ENCODE measurements at places on chromosomes 6 and 20.

DNA sequence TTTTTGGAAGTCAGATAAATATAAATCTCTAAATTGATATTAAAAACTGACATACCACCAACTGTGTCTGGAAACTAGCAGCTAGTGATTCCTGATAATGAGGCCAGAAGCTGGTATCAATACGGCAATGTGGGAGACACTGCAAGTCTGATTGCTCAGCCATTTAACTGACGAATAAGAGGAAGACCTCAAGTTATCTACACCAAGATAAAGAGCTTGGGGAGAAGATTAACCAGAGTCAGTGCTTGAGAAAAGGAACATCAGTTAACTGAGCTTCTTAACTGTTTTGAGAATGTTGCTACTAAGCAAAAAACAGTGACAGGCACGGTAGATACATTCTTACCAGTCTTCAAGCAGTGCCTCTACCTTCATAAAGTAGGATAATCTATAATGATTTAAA is 140.4 kb upstream of the TENT5A start:
- DNase-seq: no peak

- DNase-seq: no peak
These were observed 45.6 kb downstream of the FAM50B start for GRCh38 chr6:3894590-3895311.

GRCh38 chr6:150352321-150353296 is 16.2 kb upstream of the IYD start:
- no peak for DNase-seq

- DNase-seq: no peak
These were observed 583.7 kb downstream of the EPM2A start for GRCh38 chr6:145151624-145152023.

GRCh38 chr20:17663040-17663399 is 19.0 kb downstream of the RRBP1 start:
- DNase-seq: no peak

- DNase-seq: no peak
These were observed 22.4 kb downstream of the RNF8 start for GRCh38 chr6:37376078-37376743.

- no peak for DNase-seq
These were observed 361.8 kb downstream of the QKI start for GRCh38 chr6:163776196-163776905.

DNA sequence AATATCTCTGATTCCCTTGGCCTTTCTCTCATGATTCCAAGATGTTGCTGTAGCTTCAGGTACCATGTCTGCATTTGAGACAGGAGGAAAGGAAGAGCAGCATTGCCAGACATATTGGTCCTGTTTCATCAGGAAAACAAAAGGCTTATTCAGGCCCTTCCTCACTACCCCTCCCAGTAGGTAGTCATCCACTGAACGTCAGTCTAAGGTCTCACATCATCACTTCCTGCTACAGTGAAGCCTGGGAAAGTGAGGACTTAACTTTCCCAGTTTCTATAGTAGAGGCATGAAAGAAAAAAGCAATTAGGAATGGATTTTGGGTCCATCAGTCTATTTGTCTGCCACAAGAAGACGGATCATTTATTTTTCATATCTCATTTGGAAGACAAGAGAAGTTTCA is 85.7 kb upstream of the SOX4 start:
- DNase-seq: no peak

GRCh38 chr6:10720265-10720959 is 2.5 kb upstream of the TMEM14C start:
- DNase-seq: no peak

GRCh38 chr6:148509119-148509799 is 166.6 kb downstream of the SASH1 start:
- no peak for DNase-seq

GRCh38 chr6:146546443-146547043 is 2.9 kb downstream of the RAB32 start:
- DNase-seq: no peak

- DNase-seq: no peak
These were observed 27.1 kb downstream of the PARD6B start for GRCh38 chr20:50758469-50758868.

GRCh38 chr6:85428486-85428885 is 21.4 kb upstream of the NT5E start:
- DNase-seq: no peak

DNA sequence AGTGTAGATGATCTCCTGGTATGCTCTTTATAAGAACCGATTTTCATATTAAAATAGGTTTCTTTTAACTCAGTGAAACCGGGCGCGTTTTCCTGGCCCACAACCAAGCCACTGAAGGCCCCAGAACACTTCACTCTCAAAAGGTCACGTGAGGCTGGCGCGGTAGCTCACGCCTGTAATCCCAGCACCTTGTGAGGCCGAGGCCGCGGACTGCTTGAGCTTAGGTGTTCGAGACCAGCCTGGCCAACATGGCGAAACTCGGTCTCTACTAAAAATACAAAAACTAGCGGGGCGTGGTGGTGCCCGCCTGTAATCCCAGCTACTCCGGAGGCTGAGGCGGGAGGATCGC is 402 bp upstream of the TAF8 start:
- no peak for DNase-seq

DNA sequence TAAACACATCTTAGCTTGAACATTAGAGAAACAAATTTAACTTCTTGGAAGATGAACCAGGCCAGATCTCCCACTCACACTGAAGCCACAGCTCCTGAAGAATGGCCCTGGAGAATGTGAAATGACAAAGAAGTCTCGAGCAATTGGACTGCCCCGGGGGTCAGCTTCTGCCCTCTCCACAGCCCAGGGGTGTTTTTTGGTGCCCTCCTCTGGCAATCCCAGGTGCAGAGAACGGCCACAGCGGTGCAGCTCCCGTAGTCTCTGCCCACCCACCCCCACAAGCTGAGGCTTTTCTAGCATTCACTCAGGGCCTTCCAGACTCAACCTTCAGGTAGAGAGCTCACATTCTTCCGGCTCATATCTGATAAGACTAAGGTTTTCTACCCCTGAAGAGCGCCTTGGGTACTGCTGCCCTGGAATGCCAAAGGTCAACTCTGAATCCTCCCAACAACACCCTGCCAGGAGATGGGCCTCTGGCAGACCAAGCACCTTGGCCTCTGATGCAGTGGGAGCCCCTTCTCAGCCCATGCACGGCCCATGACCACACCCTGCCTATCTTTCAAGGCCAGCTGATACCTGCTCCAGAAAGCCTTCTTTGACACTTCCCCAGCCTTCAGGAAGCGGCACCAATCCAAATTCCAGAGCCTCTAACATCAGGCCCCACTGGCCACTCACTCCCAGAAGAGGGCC is 208.3 kb downstream of the SYNDIG1 start:
- DNase-seq: no peak

DNA sequence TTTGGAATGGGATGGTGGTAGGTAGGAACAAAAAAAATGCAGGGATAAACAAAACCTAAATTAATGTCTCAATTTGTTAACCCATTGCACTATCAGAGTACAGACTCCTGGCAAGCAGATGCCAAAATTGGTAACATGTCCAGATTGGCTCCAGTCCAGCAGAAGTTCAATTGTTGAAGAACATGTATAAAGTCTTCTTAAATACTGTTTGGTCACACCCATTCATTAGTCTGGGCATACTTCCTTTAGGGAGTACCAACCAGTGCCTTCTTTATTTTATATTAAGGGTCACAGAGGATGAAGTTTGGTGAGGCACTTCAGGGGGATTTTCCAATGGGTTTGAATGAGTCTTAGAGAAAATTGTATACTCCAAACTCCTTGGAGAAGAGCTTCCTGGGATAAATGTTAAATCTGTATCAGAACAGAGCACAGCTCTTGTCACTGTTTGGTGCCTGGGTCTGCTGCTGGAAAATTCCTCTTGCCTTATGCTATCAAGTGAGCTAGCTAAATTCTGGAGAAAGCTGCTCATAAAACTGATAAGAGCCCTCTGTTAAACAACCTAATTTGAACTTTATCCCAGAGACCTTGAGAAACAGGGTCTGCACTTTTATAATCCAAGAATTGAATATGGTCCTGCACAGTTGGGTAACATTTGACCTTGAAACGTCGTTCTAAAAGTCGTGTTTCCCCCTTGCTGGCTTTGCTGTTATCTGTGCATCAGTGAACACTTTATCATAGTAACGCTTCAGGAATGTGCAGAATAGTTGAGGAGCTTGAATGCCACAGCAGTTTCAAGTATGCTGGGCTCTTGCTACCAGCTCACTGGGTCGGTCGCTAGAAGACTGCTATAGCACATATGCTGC is 334.1 kb upstream of the CITED2 start:
- no peak for DNase-seq

DNA sequence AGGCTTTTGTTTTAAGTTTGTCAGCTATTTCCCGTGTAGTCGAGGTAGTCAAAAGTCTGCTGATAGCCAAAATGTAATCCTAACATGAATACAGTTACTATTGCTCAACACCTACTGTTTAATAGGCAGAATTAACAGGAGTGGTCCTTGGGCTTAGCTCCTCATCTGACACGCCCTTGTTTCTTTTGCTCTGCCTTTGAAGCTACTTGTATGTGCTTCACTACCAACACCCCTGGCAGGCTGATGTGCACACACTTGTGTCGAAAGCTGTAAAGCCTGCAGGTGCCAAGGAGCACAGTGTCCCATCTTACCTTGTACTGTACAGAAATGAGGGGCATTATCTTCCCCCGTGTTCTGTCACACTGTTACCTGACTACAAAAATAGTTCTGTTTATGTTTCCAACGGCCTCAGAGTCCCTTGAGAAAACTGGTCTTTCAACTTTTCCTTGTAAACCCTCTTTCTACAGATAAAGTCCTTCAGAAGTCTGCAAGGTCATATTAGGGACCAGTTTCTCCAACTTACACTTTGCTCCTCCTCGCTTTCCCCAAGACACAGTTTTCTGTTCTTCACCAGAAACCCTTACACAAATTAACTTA is 9.3 kb downstream of the SDHAF4 start:
- DNase-seq: no peak

DNA sequence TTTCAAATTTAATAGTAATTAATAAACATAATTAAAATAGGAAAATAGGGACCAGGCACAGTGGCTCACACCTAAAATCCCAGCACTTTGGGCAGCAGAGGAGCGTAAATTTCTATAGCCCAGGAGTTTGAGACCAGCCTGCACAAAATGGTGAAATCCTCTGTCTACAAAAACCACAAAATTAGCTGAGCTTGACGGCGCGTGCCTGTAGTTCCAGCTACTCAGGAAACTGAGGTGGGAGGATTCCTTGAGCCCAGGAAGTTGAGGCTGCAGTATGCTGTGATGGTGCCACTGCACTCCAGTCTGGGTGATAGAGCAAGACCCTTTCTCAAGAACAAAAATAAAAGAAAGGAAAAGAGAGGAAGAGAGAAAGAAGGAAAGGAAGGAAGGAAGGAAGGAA is 1387.0 kb upstream of the ADGRB3 start:
- DNase-seq: no peak

DNA sequence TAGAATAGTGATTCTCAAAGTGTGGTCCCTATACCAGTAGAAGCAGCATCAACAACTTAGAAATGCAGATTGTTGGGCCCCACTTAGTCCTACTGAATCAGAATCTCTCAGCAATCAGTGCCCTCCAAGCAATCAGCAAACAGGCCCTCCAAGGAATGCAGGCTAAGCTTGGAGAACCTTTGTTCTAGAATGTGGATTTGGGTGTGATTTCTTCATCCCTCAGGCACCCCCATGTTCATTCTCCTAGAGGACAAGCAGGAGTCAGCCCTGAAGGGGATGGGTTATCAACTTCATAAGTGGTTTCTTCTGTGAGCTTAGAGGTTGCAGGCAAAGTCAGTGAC is 40.5 kb upstream of the TAF8 start:
- DNase-seq: no peak

DNA sequence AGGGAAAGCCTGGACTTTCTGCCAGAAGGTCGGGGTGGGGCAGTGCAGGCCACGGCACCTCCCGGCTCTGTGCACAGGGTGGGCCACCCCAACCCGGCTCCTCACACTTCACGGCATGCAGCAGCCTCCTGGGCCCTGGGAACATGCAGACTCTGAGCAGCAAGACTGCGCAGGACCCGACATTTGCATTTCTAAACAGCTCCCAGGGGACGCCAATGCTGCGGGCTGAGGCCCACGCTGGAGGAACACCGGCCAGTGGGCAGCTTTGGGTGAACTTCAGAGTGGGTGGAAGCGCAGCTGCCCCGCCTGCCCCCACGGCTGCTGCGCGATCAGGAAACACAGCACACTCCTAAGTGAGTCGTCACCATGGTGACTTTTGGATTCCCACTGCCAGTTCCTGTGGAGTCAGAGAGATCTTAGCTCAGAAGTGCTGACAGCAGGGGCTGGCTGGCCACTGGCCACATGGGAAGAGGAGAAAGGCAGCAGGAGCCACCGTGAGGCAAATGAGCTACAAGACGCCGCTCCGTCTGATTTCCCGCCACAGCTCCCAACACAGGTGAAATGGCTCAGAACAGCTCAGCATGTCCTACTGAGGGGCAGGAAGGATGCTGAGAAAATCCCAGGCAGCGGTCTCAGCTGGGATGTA is 52.1 kb downstream of the RNASET2 start:
- DNase-seq: no peak

DNA sequence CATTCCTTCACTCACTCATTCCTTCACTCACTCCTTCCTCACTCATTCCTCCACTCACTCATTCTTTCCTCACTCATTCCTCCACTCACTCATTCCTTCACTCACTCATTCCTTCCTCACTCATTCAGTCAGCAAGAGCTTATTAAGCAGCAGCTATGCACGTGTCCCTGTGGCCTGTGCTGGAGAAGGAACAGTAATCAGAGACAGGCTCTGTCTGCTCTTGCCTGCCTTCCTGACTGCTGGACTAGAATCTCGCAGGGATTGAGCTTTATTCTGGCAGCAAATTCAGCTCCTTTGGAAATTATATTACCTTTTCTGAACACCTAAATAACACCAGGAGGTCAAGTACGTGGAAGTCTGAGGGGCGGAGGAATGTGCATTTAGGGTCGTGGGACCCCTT is 138.9 kb upstream of the AGPAT4 start:
- DNase-seq: no peak

- no peak for DNase-seq
These were observed 56.1 kb downstream of the ADAT2 start for GRCh38 chr6:143394389-143394788.

DNA sequence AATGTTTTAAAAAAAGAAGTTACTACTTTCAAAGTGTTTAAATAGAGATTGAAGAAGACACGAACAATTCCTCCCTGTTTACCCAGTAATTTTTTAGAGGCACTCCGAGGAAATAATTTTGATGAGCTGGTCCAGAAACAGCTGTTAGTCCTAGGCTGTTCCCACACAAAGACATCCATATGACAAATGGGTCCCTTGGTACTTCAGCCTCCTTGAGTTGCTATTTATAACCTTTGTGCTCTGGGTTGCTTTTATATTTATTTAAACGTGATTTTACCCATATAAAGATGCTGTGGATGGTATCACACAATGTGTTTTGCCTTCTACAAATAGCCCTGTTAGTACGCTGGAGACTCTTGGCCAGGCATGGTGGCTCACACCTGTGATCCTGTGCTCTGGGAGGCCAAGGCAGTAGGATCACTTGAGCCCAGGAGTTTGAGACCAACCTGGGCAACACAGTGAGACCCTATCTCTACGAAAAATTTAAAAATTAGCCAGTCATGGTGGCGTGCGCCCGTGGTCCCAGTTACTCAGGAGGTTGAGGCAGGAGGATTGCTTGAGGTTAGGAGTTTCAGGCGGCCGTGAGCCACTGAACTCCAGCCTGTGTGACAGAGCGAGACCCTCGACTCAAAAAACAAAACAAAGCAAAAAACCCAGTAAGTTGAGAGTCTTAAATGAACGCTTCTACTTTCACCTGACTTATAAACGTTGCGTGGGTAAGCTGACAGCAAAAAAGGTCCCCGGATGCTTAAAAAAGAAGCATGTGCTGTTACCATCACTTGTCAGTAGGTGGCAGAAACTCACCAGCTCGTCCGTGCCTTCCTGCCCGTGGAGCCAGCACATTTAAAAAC is 56.9 kb upstream of the ARMH2 start:
- peak; percentile 43 for DNase-seq
